ENCODE measurements at places on chromosomes 5 and 9.

- DNase-seq = no peak
Measured at GRCh38 chr5:159304961-159305595, 25.2 kb downstream of the IL12B start.

GRCh38 chr9:126307322-126308061, 19.1 kb upstream of the MVB12B start:
- DNase-seq = no peak

DNA sequence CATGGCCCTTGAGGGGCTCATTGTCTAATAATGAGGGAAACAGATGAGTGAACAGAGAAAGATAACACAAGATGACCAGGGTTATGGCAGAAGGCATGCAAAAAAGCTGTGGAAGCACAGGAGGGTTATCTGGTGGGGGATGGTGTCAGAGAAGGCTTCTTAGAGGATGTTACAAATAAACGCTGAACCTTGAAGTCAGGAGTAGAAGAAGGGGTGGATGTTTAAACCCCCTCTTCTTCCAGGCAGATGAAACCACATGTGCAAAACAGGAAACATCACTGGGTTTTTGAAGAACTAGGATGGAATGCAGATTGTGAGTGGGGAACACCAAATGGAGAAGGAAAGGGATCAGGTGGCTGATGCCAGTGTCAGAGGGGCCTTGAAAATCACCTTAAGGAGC, 41.8 kb upstream of the NR5A1 start:
- no peak for DNase-seq

DNA sequence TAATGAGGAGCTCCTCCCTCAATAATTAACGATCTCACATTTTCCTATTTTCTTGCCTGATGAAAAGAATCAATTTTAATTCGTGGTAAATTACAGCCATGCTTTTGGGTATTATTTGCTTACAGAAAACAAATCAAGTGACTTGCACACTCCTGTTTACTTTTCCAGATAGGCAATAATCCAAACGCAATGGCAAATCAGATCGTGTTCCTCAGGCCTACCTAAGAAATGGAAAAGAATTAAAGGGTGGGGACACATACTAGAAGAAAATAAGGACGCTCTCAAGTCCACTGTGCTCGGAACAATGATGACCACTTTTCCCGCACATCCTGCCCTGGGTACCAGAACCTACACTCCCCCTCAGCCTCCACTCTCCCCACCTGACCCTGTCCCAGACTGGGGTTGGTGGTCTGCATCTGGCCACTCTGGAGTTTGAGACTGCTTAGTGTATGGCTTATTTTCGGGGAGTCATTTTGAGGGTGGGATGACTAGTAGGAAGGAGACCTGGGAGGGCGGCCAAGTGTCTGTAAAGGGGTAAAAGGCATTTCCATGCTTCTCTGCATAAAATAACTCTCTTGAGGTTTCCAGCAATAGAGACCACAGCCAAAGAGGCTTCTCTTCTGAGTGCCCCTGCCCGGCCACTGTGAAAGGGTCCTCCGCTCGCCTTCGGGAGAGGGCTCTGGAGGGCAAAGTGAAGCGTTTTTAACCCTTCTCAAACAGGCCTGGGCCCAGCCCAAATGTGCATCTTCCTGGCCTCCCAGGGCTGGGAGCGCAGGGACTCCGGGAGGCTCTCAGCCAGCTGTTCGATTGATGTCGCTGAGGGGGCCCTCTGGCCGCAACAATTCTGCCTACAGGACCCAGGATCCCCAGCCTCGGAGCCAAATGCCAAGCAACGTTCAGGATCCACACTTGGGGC, 4.5 kb upstream of the OTP start:
- no peak for DNase-seq

GRCh38 chr5:148989567-148989966, 73.3 kb downstream of the SH3TC2 start:
- DNase-seq = no peak

DNA sequence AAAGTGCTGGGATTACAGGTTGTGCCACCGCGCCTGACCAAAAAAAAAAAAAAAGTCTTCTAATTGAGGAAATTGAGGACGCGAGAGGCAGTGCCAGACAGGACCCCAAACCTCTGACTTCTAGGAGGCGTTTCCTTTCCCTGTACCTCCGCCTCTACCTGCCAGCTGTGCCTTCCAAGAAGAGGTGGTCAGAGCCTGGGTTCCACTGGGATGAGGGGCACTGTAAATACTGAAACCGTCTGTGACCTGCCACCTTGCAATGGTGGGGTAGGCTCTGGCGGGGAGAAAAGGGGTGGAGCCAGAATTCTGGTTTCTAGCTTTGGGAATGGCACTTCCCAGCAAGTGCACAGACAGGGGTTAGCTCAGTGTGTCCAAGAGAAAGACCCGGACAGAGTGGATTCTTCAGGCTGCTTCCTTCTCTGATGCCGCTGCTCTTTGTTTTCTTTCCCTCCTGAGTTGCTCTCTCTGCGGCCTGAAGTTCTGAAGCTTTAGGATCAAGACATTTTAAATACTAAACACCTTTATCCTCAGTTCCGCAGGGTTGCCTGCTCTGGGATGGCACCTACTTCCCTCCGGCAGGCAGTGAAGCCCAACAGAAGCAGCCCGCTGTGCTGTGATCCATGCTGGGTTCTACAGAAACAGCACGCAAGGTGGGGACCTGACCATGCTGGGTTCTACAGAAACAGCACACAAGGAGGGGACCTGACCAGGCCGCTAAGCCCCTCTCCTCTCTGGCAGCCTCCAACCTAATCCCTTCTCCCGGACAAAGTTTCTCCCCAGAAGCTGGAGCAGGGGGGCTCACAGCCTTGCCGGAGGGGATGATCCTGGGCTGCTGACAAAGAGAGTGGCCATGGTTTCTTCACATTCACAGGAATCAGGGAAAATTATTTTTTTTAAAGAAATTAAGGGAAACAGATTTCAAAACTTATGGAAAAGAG, 65.2 kb downstream of the OTULIN start:
- DNase-seq = no peak
